SHP77 (cell line): ENCODE measurements at places on chromosomes 7 and 10.

DNA sequence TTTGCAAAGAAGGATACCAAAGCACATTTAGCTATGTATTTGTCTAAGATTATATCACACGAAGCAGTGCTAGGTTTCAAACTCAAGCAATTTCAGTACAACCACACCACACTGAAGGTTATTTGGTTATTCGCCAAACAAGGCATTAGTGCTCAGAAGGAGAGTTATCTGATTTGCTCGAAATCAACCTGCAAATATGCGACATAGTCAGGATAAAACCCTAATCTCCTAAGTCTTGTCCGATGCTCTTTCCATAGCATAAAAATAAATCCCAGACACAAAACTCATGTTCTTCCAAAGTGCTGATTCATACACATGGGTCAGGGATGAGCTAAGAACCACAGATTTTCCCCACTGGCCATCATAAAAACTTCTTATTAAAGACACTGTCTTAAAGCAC is 1288.0 kb upstream of the SORCS1 start:
- no peak for DNase-seq

DNA sequence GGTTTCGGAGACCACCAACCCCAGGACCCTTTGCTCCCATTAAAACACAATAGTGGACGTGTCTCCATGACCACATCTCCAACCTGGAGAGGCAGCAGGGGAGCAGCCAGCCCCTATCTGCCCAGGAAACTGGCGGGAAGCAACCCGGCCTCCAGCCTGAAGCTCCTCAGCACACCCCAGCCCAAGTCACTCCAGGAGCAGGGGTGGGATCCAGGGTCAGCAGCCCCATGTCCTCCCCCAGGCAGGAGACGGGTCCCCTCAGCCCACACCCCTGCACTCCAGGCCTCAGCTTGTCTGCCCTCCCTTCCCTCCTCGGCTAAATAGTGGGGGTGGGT is 601 bp downstream of the ADAM8 start:
- no peak for DNase-seq

DNA sequence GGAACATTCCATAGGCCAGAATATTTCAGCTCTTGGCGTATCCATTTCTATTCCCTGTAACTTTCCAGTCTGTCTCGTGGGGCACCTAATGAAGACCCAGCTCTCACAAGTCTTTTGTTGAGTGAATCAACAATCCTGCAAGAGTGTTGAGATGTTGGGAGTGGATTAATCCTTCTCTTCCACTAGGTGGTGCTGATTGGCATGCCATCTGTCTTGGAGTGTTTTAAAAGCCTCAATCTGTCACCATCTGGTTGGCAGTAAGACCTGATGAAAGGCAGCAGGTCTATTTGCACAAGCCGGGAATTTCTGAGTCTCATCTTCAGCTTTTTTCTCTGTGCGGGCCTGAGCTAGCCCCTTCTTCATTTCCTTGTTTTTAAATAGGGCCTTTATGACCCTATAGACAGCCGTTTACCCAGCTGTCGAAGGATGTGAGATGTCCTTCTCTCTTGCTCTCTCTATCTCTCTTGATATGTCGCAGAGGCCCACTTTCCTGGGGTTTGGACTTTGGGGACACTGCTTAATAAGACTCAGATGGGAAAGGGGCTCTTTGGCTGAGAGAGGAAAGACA is 180.5 kb downstream of the ZNF365 start:
- DNase-seq = no peak

DNA sequence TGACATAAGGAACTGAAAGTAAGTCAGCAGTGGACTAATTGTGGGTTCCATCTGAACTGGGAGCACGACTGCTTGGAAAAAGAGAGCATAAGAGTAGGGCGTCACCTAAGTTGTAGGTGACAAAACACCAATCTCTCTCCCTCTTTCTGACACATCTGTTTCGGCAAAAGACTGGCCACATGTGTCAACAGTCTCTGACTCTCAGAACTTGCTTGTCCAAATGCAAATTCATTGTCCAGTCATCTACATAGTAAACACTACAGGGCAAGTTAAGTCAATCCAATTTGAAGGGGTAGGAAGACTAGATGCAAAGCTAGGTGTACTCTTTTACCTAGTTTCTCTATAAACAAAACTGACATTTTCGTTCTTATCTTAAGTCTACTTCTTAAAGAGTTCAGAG is 87.7 kb downstream of the ZNF438 start:
- no peak for DNase-seq

DNA sequence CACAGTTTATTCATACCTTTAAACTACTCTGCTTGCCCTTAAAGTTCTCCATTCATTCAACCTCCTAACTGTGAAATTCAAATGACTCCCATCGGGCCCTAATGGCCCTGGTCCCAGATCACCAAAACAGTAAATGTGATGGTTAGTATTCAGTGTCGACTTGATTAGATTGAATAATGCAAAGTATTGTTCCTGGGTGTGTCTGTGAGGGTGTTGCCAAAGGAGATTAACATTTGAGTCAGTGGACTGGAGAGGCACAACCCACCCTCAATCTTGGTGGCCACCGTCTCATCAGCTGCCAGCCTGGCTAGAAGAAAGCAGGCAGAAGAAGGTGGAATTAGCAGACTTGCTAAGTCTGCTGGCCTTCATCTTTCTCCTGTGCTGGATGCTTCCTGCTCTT is 80.1 kb upstream of the PLXNA4 start:
- DNase-seq = no peak

DNA sequence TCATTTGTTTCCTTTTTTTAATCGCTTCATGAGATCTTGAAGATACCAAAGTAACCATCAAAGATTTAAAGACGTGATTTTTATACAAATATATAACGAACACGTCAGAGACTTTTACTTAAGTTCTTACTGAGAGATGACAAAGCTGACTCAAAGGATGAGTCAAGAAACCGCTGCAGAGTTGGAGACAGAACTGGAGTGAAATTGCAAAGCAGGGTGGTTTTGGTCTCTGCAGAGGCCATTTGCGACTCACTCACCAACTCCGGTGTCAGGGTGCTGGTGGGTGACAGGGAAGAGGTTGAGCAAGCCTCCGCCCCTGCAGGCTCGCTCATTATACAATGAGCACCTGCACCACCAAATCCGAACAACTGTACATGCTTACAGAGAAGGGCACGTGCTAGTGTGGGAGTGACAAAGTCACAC is 75.2 kb downstream of the DNAJB6 start:
- DNase-seq = no peak

GRCh38 chr7:49714182-49714581 is 59.3 kb upstream of the VWC2 start:
- no peak for DNase-seq

- no peak for DNase-seq
Observed at GRCh38 chr7:127782654-127783559, 130.9 kb downstream of the SND1 start.

- no peak for DNase-seq
Observed at GRCh38 chr7:47633134-47633533, 51.2 kb upstream of the TNS3 start.

GRCh38 chr7:1944619-1945210 is 274.6 kb downstream of the ELFN1 start:
- no peak for DNase-seq

- DNase-seq = no peak
Observed at GRCh38 chr7:135998081-135998480, 20.9 kb upstream of the MTPN start.

GRCh38 chr7:114628362-114628761 is 213.7 kb downstream of the FOXP2 start:
- no peak for DNase-seq

DNA sequence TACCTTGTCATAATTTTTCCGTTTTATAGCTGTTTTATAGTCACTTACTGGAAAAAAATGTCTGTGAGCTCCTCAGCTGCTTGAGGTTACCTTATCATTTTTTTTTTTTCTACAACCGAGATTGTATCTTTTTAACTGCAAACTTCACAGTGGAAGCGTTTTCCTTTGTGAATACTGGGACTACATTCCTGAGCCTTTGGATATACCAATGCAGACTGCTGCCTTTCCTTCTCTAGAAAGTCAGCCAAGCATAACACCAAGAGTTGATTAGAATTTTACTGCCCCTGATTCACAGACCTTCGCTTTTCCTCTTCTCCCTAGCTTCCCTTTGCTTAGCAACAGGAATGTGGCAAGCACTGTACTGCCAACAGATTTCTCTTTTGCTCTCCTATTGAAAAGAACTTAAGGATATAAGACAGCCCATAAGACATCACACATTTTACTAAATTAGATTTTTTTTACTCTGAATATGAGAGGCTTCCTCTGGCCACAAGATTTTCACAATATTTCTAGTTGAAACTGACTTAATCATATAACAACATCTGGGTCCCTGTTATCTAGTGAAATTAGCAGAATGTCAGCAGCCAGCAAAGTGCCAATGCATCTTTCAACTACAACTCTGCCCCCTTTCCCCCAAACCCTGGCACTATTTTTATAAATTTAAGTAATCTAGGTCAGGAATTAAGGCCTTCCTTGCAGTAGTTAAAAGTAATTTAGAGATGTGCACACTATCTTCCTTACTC is 170.6 kb downstream of the PRKG1 start:
- DNase-seq = no peak

- no peak for DNase-seq
Observed at GRCh38 chr7:90236721-90237289, 8.2 kb upstream of the CFAP69 start.

GRCh38 chr10:118873738-118874105 is 119.0 kb upstream of the CACUL1 start:
- no peak for DNase-seq

DNA sequence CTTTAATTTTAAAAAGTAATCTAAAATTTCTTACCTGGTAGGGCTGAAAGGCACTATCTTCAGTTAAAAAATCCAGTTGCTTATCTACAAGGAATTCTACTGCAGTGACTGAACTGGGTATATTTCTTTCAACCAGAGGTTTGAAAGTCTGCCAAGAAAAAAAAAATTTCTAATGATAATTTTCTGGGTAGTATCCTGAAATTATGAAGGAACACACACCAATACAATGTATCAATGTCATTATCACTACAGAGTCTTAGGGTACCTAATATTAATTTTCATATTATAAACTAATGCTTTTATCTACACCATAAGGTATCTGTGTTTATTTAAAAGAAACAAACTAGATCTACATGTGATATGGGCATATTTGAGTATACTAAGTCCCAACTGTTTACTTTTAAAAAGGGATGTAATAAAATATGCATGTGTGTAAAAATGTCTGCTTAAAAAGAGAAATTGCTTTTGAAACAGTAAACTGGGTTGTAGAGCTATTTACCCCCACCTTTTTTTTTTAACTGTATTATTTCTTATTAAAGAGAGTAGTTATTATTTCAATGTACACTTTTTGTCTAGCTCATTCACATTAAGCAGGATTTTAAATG is 131.6 kb downstream of the NRBF2 start:
- DNase-seq = no peak

DNA sequence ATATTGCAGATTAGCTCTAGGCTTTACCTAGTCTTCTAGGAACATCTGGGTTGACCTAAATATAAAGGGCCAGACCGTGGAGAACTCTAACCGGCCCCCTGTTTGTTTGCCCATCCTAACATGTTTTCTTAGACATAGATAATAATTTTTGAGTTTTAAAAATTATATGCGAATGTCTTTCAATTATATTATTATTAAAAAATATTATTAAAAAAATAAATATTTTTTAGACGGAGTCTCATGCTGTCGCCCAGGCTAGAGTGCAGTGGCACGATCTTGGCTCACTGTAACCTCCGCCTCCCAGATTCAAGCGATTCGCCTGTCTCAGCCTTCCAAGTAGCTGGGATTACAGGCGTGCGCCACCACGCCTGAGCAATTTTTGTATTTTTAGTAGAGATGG is 318.5 kb downstream of the INHBA start:
- DNase-seq = no peak

DNA sequence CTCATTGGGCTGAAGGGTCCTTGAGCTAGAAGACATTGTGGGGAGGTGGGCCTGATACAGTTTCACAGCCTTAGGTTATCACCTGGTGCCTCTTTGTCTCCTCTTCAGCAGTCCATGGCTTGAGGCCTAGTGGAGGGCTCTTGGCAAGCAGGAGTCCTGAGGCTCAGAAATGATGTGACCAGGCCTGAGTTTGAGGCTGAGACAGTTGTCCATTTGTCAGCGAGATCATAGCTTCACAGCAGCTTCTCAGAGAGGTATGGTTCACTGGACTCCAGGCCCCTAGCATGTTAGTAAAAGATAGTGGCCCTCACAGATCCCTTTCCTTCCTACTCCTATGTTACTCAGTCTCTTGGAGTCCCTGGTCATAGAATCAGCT is 19.1 kb downstream of the SUFU start:
- DNase-seq = no peak

DNA sequence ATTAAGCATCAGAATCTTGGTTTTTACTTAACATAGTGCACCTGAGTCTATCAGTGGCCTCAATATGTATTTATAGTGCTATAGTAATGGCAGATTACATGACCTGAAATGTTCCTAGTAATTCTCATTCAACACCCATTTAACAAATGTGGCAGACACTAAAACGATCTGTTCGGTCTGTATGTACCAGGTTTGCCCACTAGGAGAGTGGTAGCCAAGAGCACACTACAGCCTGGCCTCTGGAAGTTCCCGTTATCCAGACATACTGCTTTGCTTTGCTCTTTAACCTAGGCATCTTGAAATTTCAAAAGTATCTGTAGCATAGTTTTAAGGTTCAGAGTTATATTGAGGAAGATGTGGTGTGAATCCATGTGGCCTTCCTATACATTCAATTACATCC is 395.7 kb upstream of the NRG3 start:
- no peak for DNase-seq
